Smooth muscle cell of trachea (primary cell): ENCODE measurements at places on chromosomes 6 and 20. TPM values are rescaled to one million over a fixed set of nuclear protein-coding genes. Genes with fewer than 3 reads are reported as not detected.

FOXA2 gene
- not detected in 2 replicates for total RNA-seq

OR2H1 gene
- not detected in 2 replicates for total RNA-seq

GGT7 gene
- total RNA-seq = 14.4 and 20.7 TPM in 2 replicates

SAMD5 gene
- total RNA-seq = 0.99 and 2.6 TPM in 2 replicates

CFAP61 gene
- 0.17 TPM in 1 of 2 replicates, not detected in the other for total RNA-seq

ECT2L gene
- total RNA-seq = 0.50 TPM in 1 of 2 replicates, not detected in the other

C20orf144 gene
- under 0.01 and 0.44 TPM in 2 replicates for total RNA-seq

HTR1E gene
- total RNA-seq = not detected in 2 replicates
